ENCODE measurements at places on chromosomes 3 and 15.

- peak; percentile 93 for DNase-seq
These were observed at the start of gene CCDC14 for GRCh38 chr3:123960781-123961507. Gene CCDC14, minus strand, starts transcription at chr3:123961229. Its CDS starts 56 bp downstream, at chr3:123961173.

DNA sequence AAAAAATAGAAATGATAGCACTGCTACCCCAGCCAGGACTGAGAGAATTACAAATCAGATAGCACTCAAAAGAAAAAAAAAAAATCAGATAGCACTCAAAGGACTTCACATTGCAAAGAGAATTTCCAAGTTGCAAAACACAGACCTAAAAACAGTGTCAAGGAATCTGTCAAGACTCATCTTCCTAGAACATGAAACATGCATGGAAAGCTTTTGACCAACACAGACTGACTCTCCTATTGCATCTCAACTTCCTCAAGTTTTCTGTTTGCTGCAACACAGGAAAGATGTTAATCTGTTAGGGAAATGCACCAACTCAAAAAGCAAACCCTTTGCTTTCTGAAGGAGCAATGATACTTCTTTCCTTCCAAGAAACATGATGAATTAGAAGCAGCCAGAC lies 42.3 kb downstream of the RAB27A start:
- DNase-seq, result no peak

DNA sequence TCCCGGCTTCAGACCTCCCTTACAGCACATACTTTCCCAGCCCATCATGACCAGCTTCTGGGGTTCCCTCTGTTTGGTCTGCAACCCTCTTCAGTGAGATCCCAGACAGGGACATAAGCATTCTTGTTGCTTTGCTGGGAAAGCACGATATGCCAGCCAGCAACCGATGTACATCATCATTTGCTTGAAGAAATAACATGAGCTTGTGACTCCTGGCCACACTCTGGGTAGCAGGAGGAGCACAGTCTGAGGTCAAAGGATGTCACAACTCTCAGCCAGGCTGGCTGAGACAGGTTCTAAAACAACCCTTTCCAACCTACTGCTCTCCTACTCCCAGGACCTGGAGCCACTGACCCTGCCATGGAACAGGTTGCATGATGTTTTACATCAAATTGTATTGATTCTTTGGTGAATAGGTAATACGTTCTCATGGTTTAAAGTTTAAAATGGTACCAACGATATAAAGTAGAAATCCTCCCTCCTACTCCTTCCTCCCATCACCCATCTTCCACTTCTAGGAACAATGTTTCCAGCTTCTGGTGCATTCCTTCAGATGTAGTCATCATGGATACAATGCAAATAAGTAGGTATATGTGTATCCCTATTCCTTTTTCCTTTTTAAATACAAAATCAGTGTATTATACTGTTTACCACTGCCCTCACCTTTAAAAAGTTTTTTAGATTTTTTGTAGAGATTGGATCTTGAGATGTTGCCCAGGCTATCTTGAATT lies 190.3 kb downstream of the OPA1 start:
- no peak for DNase-seq

DNA sequence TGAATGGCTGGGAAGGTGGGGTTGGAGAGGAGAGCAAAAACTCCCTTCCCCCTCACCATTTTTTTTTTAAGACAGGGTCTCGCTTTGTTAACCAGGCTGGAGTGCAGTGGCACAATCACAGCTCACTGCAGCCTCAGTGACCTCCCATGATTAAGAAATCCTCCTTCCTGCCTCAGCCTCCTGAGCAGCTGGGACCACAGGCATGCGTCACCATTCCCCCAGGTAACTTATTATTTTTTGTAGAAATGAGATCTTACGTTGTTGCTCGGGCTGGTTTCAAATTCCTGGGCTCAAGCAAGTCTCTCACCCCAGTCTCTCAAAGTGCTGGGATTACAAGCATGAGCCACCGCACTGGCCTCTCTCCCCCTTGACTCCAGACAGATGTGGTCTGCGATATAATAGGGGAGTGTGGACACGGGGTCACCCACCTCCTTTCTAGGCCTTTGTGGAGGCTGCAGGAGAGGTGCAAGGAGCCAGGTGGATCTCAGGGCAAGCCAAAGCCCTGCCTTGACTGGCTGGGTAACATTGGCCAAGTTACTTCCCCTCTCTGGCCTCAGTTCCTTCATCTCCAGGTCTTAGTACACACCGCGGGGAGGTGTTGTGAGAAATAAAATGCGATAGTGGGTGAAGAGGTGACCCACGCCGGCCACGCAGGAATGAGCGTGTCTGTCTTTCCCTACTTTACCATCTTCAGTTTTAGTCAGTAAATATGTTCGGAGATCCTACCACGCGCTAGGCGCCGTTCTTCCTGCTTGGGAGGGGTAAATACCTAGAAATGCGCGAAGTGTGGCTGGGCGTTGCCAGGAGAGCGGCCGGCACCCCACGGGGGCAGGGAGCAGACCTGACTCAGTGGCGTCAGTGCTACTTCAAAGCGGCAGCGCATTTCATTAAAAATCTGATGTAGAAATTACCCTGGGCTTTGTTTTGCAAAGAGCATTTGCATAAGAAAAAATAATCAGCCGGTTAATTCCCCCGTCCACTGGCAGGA lies 20.2 kb upstream of the CORO2B start:
- DNase-seq, result peak; percentile 17

DNA sequence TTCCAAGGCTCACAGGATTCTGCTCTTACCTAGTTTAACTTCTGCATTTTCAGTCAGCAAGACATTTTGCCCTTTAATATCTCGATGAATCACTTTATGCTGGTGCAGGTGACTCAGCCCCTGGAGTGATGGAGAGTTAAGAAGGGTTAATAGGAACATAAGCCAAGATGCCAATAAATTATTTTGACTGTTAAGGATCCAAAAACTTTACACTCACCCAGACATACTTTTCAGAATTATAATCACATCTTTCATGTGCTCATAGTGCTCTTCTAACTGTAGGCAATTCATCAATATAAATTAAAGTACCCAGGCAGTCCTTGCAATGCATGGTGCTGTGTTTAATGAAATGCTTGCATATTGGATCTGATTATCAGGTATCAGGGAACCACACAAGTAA lies 164.1 kb upstream of the SLC2A2 start:
- no peak for DNase-seq

DNA sequence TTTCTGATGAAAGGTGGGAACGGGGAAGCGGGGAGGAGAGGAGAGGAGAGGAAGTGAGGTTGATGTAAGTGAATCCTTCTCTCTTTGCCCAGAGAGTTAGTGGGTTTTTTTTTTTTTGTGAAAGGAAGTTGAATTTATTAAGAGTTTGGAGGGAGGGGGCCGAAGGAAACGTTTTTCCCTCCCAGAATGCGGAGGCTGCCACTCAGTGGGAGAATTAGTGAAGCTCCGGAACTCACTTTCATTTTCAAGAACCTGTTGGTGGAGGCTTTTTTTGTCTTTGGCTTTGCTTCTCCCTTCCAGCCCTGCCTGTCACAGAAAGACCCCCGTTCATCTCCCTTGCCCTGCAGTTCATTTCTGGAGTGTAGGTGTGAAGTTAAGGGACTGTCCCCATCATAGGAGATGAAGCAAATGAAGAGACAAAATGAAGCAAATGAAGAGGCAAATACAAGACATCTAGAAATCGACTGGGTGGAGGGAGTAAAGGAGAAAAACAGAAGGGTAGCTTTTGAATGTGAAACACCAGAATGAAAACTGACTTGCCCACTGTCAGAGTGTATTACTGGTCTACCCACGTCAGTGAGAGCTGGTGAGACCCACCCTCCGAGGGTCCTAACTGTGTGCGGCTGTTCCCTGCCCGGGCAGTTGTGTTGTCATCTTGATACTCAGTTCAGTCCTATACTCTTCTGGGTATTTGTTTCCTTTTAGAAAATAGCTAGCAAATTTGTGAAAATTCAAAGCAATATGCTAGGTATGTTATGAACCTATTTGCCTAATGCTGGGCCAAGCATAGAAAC lies 91.5 kb downstream of the ITPR1 start:
- DNase-seq, result no peak

DNA sequence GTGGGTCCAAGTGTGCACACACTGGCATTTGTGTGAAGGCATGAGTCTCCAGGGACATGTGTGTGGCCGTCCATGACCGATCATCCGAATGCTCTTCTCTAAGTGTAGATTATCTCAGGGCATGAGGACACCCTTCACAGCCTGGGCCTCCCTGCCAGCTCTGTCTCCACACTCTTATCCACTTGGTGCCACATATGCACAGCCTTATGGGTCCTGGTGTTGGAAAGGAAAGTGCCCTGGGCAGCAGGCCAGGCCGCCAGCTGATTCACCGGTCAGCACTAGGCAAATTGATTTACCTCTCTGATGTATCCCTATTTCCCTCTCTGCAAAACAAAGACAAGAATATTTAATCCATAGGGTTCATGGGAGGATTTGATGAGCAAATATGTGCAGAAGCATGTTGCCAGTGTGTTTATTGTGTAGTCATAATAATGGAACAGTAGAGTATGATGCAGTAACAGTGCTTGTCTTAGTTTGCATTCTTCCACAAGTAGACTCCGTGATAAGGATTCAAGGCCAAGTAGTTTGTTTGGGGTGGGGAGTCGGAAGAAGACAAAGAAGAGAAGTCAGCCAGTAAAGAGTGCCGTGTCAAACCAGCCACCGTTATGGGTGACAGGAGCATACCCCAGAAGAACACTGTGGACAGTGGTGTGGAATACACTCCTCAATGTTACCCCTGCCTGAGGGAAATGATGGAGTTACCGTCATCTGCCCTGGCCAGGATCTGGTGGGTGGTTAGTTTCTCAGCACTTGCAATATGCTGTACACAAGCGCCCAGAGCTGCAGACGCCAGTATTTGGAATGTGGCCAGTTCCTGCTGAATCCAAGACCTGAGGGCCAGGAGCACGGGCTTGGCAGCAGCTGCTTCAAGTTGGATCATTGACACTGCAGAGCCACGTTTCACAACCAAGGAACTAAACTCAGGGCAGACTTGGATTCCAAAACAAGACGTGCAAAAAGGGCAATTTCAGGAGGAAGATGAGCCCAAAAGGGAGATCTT lies 85.1 kb downstream of the MTHFS start:
- DNase-seq, result no peak

DNA sequence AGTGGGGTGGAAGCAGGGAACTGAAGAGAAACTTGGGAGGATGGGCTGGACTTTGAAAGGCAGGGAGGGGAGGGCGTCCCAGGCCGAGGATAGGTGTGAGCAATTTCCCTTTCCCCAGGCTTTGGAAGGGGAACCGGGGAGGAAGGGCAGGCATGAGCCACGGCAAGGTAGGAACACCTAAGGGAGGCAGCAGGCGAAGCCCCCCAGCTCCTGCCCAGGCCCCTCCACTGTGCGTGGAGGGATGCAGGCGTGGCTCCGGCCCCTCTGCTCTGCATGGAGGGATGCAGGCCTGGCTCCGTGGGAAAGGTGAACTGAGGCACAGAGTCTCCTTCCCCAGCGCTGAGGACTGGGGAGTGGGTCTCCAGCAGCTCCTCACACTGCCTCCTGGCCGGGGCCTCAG lies 236.4 kb downstream of the XXYLT1 start:
- DNase-seq, result no peak

DNA sequence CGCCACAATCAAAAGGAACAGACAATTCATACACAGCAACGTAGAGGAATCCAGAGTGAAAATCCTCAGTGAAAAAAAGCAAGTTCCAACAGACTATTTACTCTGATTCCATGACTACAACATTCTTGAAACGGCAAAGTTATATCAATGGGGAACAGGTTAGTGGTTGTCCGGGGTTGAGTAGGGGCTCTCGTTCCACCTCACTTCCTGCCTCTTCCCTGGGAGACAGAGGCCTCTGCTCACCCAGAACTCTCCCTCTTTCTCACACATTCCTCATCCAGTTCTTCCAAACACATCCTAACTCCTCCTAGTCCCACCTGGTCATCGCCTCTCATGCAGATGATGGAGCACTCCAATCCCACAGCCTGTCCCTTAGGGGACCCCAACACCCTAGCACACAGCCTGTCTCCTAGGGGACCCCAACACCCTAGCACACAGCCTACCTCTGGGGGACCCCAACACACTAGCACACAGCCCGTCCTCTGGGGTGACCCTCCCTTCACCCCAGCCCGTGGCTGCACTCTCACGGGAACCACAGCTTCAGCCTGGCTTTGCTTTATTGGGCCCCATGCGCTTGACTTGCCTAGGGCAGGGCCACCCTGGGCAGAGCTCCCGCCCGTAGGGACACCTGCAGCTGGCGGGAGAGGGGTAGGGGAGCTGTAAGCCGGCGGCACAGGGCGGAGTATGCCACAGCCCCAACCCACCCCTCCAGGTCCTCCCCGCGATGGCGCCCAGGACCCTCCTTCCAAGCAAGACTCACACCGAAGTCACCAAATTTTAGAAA lies 5.2 kb downstream of the OCA2 start:
- no peak for DNase-seq

GRCh38 chr15:90620379-90621067 lies 90.8 kb downstream of the CRTC3 start:
- DNase-seq, result no peak

- no peak for DNase-seq
These were observed 2.5 kb downstream of the AP4E1 start for GRCh38 chr15:50911001-50911400.

DNA sequence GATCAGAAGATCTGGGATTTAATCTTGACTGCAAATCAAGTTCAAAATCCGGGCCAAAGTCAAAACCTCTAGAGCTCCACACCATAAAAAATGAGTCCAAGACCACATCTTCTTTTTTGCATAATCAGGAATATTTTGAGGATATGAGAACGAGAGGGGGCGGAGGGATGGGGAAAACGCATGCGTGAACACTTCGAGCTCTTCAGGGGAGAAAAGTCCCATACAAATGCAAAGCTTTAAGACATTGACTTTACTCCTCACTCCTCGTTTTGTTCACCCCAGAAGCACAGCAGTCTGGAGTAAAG lies 68.2 kb downstream of the SUMF1 start:
- no peak for DNase-seq

GRCh38 chr3:129593595-129594339 lies 12.7 kb downstream of the PLXND1 start:
- DNase-seq, result no peak

- no peak for DNase-seq
These were observed 145.5 kb downstream of the GMNC start for GRCh38 chr3:190716961-190717360.

GRCh38 chr3:185353823-185354614 lies 8.9 kb upstream of the MAP3K13 start:
- peak; percentile 87 for DNase-seq

- no peak for DNase-seq
These were observed 20.4 kb downstream of the XPC start for GRCh38 chr3:14157951-14158350.

DNA sequence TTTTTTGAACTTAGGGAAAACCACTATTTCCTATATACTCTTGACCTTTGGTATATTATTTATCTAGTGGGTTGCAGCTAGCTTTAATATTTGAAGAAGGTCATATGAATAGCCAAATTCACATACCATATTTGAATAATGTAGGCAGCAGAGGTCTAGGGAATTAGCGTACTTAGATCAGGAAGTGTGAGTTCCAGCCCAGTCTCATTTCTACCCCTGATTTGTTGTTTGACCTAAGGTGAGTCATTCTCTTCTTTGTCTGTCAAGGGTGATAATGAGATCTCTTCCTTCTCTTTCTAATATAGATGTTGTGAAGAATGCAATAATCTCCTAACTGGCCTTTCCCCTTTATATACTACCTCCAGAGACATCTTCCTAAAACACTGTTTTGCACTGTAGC lies 36.6 kb upstream of the ZPLD1 start:
- DNase-seq, result no peak

Measured in D341Med (cell line).